SK-N-SH treated with all-trans-retinoic acid at 6 μM for 48 hours (cell line): ENCODE measurements at places on chromosomes 3 and 15.

DNA sequence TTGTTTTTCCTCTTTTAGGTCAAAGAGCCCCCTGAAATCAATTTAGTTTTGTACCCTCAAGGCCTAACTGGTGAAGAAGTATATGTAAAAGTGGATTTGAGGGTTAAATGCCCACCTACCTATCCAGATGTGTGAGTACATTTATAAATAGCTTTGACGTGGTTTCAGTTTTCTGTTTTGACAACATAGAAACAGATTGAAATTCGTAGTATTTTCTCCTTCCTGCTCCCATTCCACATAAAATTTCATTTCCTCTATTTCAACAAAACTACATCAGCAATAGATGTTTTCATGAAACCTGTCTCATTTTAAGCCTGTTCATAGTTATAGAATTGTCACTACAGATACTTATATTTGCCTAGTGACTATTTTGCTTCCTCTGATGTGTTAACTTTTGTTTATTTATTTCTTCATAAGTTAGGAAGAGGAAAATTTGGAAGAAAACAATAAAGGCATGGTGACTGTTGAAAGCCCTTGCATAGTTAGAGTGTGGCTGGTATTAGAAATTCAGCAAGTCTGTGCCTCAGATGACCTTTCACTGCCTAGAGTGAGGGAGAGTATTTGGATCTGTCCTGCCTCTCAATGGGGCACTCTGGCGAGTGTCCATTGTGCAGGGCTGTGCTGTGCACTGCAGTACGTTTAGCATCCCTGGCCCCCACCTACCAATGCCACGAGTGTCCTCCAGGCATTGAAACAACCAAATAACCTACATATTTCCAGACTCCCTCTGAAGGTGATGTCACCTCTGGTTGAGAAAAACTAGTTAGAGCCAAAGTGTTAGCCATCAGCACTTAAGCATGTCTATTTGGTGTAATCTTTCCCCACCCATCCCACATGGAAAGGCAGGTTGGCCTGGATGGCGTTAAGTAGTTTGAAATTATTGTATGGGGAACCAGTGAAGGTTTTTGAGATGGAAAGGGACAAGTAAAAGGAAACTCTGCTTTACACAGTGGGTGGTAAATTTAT is 5.9 kb downstream of the EIF2AK4 start:
- no peak for ATAC-seq

GRCh38 chr15:89761929-89762328 is 10.9 kb upstream of the MESP1 start:
- no peak for ATAC-seq

- peak; percentile 53 for ATAC-seq
Measured at GRCh38 chr15:72585476-72586058, 68.9 kb upstream of the GOLGA6B start.

DNA sequence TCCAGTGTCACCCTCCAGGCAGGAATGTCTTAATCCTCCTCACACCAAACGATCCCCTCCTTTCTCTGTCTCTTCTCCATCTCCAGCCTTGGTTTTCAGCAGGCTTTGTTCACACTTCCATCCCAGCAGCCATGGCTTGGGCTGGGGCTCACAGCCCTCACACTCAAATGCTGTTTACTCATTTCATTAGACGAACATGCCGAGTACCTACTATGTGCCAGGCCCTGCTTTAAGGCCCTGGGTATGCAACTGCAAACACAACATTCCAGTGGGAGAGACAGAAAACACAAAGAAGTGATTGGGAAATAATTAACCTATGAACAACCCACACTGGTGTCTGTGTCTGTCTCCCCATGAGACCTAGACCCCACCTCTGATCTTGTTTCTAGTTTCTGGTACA is 43.9 kb downstream of the LYZL4 start:
- ATAC-seq: no peak

GRCh38 chr15:87871258-87871681 is 385.3 kb downstream of the NTRK3 start:
- ATAC-seq: peak; percentile 78
